Stomach (tissue), 19 donors: ENCODE measurements at places on chromosomes 1 and 21.

- no peak for DNase-seq
Observed at GRCh38 chr1:214438075-214438474, 113.3 kb downstream of the PTPN14 start.

- no peak for DNase-seq
Observed at GRCh38 chr1:76781447-76781846, 85.8 kb upstream of the ST6GALNAC5 start.

- DNase-seq = no peak
Observed at GRCh38 chr21:35641271-35642016, 418.9 kb downstream of the SETD4 start.

GRCh38 chr1:246897302-246897701 lies 34.4 kb downstream of the AHCTF1 start:
- DNase-seq = no peak

- peak; percentile 65 for DNase-seq
Observed at GRCh38 chr1:33099290-33100118, 18.6 kb downstream of the AZIN2 start.

GRCh38 chr1:1020000-1020404 lies at the start of gene AGRN:
Gene AGRN, plus strand, starts transcription at chr1:1020120. Its CDS starts 53 bp downstream, at chr1:1020173.
- no peak for DNase-seq

DNA sequence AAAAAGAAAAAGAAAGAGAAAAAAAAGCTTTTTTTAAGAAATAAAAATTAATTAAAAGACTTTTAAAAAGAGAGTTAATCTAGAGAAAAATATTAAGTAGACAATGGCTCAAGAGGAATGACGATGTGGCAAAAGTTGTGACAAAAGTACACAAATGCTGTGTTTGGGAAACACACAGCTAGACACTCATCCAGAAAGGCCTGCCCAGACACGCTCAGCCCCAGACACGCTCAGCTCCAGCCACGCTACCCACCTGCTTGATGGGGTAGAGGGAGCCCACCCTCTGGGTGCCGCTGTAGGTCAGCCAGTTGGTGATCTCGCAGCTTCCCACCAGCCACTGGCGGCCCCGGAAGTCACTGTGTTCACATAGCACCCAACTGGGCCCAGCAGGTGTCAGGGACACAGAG lies 10.2 kb downstream of the CD52 start:
- DNase-seq = no peak

DNA sequence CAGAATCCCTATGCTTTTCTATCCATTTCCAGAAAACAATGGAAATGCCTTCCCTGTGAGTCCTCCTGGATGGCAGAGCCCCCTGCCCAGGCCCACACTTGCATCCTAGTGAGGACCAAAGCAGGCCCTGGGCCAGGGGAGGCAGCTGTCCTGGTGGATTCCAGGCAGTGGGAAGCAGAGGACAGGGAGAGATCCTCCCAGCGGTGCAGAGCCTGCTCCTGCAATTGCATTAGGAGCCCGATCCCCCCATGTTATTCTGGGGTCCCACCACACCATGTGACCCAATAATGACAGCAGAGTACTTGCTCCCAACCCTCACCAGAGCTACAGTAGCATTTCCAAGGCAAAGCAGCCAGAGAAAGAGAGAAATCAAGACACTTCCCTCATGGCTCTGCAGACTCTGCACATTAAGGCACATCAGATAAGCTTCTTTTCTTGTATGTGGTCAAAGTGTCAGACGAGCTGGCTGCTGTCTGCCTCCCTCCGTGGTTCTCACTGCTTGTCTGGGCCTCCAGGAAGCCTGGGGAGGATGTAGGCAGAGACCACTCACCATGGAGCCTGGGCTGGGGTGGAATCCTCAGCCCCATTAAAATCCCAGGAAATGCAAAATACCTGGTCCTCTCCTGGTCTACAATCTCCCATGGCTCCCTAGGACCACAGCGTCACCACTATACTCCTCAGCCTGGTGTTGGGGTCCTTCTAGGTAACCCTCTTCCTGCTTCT lies 54.9 kb upstream of the RUNX3 start:
- no peak for DNase-seq

GRCh38 chr1:183327434-183328290 lies 90.5 kb downstream of the NMNAT2 start:
- peak; percentile 35 for DNase-seq

DNA sequence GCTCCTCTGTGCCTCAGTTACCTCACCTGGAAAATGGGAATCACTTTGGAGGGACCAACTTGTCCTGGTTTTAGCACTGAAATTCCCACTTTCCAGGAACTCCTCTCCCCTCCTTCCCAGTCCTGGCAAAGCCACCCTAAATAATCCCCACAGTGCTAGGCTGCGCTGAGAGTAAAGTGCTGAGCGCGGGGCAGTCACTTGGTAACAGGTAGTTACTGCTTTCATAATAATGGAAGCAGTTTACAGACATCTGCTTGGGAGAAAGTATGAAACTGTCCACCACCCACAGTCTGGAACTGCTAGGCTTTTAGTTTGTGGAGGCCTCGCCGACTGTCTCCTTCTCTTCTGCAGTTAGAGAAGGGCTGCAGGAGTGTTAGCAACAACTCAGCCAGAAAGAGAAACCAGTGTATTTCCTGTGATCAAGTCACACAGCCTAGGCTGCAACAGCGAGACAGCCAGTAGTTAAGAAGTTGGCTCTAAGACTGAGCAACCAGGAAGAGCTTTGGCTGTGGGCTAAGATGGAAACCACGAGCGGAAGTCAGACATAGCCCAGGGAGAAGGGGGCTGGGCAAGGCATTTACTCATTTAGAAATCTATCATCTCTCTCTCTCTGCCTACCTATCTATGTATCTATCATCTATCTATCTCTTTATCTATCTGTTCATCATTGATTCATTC lies 30.8 kb upstream of the ABCG1 start:
- peak; percentile 78 for DNase-seq
